ENCODE measurements at places on chromosomes 12 and 14.

DNA sequence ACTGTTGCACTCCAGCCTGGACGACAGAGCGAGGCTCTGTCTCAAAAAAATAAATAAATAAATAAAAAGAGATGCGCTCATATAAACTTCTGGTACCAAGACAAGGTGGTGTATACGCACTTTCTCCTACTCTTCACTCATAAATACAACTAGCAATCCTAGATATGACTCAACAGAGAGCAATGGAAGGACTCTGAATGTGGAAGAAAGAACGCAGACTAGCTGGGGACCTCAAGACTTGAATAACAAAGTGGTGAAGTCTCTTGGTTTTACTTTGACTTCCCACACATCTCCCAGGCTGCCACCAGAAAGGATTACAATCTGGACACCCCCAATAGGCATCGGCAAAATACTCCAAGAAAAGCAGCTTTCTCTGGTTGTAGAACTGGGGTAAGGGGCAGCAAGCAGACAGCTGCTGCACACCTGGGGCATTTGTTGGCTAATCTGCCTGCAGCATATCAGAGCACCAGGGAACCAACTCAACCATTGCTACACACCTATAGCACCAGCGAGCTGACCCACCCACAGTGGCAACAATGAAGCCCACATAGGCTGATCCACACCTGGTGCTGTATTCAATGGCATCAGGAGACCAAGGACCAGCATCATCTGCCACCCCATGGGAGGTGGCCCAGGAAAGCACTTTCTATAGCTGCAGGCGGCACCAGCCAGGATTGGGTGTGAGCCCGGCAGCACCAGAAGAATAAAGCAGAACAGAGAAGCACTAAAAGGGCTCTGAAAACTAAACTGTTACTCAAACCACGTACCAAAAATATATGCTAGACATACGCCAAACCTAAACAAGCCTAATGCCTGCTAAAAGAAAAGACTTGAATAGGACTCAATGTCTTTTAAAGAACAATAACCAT, 1231.7 kb upstream of the TMEM132C start:
- no peak for DNase-seq

- DNase-seq, result no peak
Observed at GRCh38 chr12:51307655-51308593, 16.1 kb downstream of the BIN2 start.

- DNase-seq, result no peak
Observed at GRCh38 chr12:76694369-76694768, 69.5 kb upstream of the ZDHHC17 start.

GRCh38 chr12:44101475-44101874, 265.6 kb downstream of the TMEM117 start:
- no peak for DNase-seq

- no peak for DNase-seq
Observed at GRCh38 chr14:101932673-101933072, 31.7 kb upstream of the DYNC1H1 start.

GRCh38 chr12:21683115-21683514, 25.5 kb upstream of the LDHB start:
- no peak for DNase-seq

DNA sequence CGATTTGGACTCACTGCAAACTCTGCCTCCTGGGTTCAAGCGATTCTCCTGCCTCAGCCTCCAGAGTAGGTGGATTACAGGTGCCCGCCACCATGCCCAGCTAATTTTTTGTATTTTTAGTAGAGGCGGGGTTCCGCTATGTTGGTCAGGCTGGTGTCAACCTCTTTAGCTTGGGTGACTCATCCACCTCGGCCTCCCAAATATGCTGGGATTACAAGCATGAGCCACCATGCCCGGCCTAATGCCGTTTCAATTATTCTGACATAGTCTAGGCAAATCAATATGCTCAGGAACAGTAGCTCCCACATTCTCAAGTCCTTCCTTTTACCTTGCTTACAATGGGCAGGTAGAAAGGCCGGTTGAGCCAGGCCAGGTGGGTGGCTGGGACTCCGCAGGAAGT, 82.0 kb upstream of the EEA1 start:
- DNase-seq, result no peak

DNA sequence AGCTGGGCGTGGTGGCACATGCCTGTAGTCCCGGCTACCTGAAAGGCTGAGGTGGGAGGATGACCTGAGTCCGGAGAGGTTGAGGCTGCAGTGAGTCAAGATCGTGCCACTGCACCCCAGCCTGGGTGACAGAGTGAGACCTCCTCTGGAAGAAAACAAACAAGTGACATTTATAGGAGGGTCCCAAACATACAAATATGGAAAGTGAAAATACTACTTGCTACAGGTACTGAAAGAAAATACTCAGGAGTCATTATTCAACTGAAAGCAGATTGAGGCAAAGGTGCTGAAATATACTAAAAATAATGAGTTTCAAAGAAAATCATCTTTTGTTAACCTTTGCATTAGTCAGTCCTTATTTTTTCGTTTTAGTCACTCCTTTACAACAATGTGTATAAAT, 53.5 kb downstream of the ETV6 start:
- DNase-seq, result no peak

- DNase-seq, result no peak
Observed at GRCh38 chr14:104576232-104576969, 3.2 kb upstream of the C14orf180 start.

- DNase-seq, result no peak
Observed at GRCh38 chr14:99915305-99916090, 122.3 kb downstream of the EML1 start.

- DNase-seq, result no peak
Observed at GRCh38 chr14:49306152-49306751, 279.9 kb downstream of the RPS29 start.

DNA sequence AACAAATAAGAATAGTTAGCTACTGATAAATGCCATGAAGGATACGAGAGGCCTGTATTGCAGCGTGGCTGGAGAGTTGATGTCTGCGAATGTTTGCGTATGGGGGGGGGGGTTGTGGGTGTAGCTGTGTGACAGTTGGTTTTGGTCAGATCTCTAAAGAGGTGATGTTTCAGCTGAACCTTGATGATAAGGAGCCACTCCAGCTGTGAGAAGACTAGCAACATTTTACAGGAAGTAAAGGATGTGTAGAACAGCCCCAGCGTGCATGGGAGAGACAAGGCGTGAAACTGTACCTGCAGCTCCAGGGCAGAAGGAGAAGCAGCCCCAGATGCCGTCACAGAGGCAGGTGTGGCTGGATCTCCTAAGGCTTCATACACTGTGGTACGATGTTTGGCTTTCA, 416.9 kb downstream of the TMEM132D start:
- DNase-seq, result no peak

DNA sequence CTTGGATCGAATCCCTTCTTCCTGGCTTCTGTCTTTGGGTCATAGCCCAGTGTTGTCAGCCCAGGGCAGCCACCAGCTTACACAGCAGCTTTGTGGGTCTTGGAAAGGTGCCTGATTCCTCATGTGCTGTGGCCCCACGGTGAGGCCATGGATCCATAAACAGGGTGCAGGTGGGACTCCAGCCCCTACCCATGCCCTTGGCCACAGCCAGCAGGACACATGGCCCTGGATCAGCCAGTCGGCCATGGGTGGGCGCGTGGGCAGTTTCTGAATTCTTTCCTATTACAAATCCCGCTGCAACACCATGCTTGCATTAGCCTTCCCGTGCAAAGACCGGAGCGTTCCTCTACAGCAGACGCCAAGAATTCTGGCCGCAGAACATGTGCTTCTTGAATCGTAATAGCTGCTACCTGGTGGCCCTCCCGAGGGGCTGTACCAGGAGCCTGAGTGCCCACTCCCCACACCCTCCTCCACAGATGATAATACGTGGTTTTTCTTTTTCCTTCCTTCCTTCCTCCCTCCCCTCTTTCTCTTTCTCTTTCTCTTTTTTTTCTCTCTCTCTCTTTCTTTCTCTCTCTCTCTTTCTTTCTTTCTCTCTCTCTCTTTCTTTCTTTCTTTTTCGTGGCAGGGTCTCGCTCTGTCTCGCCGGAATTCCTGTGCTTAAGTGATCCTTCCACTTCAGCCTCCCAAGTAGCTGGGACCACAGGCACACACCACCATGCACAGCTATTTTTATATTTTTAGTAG, 2.9 kb upstream of the MMP17 start:
- no peak for DNase-seq

GRCh38 chr12:120314220-120314619, 12.1 kb downstream of the SIRT4 start:
- no peak for DNase-seq

- DNase-seq, result no peak
Observed at GRCh38 chr12:120739031-120739762, 13.6 kb downstream of the ACADS start.

- DNase-seq, result no peak
Observed at GRCh38 chr14:57085801-57086200, 182.9 kb downstream of the EXOC5 start.

DNA sequence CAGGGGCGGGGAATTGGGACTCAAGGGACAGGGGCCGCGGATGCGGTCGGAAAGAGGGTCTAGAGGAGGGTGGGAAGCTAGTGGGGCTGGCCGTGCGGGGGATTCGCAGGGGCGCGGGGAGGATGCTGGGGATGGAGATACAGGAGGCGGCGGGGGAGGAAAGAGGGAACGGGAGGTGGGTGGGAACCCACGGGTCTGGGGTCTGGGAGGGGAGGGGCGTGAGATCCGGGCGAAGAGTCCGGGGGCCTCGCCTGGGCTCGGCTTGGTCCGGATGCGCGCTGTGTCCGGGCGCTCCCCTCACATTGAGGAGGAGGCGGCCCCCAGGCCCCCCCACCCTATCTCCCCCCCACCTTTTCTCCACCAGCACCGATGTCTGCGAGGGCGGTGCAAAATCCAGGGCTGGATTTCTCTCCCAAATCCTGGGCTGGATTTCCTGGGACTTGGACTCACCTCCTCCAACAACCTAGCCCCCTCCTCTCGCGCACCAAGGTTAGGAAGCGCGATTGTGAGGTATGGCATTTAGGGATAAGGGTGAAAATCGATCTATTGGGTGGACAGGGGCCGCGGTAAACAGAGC, at the start of gene AGAP2:
Gene AGAP2 (minus strand): TSS at position 82 of the 577 bp plus-strand sequence. CDS start 496 bp downstream, outside the sequence.
- no peak for DNase-seq

GRCh38 chr12:23221066-23221465, 596.1 kb downstream of the ETNK1 start:
- DNase-seq, result no peak

- DNase-seq, result no peak
Observed at GRCh38 chr12:50914872-50915484, 37.4 kb upstream of the HIGD1C start.

GRCh38 chr12:67648521-67649260, at the start of gene DYRK2:
TSS of gene DYRK2 (plus strand) at chr12:67648745. CDS start at chr12:67649134, 389 bp downstream.
- peak; percentile 61 for DNase-seq

DNA sequence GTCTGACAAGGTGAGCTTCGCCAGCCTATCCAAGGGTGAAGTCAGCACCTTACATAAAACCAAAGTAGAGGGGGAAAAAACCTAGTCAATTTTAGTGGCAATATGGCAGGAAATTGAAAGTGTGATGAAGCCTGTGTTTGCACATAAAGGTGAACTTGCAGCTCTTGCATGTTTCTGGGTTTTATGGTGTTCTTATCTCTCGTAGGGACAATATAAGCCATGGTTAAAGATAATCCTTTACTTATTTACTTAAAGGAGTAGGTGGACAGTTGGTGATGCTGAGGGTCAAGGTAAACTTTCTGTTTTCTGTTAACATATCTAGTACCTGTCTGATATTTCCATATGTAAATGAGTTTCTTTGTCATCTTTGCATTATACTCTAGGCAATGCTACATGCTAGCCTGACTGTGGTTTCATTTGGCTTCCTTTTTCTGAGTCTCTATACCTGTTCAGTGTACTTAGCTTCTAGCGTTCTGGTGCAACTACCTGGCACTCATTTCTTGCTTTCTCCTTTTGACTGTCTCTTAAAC, 32.8 kb downstream of the CCDC91 start:
- DNase-seq, result no peak

- DNase-seq, result no peak
Observed at GRCh38 chr14:75650253-75651058, 10.2 kb downstream of the ERG28 start.

GRCh38 chr12:53688134-53688533, 12.3 kb upstream of the ATP5MC2 start:
- DNase-seq, result no peak

DNA sequence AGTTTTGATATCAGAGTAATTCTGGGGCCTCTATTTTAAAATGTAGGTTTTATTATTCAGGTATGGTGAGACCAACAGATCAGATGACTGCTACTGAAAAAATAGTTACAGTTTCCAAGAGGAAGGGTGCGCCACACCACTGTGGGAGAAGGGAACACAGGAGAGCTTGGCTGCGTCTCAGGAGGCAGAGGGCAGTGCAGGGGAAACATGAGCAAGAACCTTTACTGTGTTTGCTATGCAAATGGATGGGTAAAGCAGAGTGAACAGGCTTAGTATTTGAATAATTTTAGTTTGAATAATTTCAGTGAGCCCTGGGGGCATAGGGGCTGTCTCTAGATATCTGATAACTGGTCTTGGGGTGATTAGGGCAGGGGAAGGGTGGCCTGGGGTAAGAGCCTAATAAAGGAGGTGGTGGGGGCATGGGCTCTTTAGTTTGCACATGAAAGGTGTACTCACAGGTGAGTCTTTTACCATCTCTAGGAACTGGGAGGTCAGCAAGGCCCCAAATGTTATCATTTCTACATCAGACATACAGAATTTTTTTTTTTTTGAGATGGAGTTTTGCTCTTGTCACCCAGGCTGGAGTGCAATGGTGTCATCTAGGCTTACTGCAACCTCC, 196.8 kb upstream of the NEDD1 start:
- DNase-seq, result no peak

DNA sequence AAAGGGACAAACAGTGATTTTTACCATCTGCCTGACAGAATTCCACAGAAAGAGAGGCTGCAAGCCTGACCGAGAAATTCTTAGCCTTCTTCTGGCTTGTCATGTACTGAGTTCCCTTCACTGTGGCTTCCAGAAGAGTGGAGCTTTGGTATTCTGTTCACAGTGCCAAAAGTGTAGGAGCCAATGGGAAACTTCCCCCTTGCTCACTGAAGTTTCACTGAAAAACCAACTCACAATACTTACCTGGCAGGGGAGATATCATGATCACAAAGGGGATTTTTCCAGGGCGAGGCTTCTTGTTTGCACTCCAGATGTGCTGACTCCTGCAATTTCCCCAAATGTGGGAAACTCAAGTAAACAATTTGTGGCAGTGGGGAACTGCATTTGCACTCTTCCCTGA, 31.7 kb upstream of the MMP19 start:
- DNase-seq, result no peak

DNA sequence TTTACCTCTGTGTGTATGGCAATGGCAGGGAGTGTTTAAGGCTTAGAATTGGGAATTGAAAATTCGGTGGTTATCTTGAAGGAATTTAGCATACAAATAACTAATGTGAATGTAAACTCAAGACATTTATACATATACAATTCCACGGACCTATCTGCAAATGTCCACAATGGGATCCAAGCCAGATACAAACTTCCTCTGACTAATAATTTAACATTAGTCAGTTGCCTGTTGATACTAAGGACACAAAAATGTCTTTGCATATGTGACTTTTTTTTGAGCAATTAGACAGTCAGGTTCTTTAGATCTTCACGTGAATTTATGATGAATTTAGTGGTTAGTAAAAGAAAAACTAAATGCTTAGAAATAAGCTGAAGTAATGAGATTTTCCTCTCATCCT, 40.5 kb downstream of the ESR2 start:
- DNase-seq, result no peak

Data from breast epithelium (tissue), 4 donors.